Urinary bladder (tissue), 4 donors: ENCODE measurements at places on chromosomes 7 and 10.

DNA sequence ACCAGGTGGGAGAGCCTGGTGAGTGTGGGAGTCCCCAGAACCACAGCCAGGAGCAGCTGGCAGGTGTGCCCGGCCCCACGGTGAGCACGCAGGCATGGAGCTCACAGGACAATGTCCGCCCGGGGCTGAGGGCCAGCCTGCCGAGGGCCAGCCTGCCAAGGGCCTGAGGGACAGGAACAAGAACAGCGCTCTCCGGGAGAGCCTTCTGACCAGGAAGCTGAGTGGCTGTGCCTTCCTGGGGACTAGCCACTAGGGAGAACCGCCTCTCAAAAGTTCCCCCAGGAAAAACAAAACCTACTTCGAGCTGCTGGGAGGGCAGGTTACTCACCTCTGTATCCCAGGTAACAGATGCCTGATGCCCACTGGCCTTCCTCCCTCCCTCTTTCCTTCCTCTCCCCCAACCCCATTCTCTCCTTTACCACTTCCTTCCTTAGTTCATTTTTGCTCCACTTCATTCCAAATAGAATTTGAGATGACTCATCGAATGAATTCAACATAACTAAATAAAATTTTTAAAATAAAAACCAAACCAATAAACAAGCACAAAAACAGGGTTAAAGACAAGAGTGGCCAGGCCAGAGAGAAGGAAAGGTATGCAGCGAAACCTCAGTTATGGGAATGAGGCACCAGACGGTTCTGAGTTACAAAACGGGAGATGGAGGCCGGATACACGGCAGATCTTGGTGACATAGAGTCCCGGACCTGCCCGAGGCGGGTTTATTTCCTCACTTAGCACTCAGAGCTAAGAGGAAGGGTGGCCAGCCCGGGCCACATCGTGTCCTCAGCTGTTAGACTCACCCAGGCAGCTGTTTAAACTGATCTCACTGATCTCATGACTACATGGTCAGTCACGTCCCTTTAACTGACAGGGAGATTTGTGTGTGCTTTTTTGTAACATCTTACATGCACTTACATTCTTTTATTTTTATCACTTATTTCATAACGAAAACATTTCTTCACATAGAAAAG lies 128.5 kb downstream of the TNS3 start:
- no peak for DNase-seq

DNA sequence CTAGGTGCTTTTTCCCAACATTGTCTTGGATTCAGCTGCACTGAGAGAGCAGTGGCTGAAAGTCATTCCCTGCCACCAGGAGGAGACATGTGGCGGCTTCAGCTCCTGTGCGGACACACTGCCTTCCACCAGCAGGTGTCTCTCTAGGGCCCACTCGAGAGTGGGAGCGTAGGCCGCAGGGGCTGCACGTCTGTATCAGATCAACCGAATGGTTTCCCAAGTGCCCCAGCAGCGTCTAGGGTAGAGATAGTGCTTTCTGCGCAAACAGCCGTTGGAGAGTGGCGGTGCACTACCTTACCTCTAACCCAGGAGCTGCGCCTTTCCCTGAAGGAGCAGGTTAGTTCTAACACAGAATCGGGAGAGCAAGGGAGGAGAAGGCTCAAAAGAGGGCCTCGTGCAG lies 31.7 kb downstream of the PAPOLB start:
- peak; percentile 37 for DNase-seq

DNA sequence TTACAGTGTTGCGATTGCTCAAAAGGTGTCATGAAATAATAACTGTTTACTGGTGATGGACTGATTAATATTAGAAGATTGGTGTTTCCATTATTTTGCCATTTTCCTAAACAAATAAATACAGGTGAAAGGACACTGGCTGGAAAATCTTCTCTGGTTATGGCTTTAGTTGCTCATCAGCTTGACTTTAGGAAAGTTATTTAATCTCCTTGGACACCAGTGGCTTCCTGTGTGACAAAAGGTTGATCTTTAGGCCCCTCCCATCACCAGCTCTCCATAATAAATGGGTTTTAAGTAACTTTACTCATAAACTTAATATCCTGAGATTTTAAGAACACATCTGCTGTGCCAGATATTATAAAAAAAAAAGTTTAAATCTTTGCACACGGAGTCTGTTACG lies 737 bp downstream of the CABCOCO1 start:
- DNase-seq = no peak

GRCh38 chr7:94650147-94651051 lies 5.5 kb downstream of the SGCE start:
- no peak for DNase-seq

DNA sequence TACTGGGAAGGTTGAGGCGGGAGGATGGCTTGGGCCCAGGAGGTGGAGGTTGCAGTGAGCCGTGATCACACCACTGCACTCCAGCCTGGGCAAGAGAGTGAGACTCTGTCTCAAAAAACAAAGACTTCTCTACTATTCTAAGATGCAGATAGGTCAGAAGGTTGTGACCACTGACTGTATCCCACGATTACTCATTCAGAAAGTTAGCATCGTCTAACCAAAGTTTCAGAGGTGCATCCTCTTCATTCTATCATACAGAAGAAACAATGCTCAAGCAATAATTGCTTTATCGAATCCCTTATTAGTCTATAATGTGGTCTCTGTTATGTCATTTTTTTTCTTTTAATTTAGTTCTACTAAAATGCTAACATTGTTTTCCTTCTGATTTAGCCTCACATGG lies 348.7 kb upstream of the LRGUK start:
- DNase-seq = no peak

DNA sequence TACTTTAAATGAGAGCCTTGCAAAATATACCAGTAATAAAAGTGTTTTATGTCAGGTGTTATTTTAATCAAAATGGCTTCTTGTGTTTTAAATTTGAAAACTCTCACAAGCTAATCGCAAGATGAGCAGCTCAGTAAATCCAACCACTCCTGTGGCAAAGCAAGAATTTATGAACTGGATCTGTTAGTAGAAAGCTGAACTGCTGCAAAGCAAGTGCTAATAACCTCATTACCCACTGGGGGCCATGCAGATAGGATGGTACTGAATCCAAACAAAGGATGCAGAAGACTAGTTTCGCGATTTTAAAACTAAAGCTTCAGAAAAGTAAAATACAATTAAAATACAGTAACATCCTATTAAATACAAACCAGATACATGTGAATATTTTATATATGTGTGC lies 468.0 kb downstream of the PARD3 start:
- DNase-seq = no peak

DNA sequence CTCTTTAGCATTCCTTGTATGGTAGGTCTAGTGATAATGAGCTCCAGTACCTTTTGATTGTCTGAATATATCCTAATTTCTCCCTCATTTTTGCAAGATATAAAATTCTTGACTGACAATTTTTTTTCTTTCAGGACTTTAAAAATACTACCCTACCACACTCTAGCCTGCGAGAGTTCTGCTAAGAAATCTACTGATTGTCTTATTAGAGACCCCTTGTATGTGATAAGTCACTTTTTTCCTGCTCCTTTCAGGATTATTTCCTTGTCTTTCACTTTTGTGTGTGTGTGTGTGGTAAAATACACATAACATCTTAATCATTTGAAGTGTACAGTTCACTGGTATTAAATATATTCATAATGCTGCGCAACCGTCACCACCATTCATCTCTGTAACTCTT lies 68.7 kb upstream of the PPP1R9A start:
- no peak for DNase-seq

DNA sequence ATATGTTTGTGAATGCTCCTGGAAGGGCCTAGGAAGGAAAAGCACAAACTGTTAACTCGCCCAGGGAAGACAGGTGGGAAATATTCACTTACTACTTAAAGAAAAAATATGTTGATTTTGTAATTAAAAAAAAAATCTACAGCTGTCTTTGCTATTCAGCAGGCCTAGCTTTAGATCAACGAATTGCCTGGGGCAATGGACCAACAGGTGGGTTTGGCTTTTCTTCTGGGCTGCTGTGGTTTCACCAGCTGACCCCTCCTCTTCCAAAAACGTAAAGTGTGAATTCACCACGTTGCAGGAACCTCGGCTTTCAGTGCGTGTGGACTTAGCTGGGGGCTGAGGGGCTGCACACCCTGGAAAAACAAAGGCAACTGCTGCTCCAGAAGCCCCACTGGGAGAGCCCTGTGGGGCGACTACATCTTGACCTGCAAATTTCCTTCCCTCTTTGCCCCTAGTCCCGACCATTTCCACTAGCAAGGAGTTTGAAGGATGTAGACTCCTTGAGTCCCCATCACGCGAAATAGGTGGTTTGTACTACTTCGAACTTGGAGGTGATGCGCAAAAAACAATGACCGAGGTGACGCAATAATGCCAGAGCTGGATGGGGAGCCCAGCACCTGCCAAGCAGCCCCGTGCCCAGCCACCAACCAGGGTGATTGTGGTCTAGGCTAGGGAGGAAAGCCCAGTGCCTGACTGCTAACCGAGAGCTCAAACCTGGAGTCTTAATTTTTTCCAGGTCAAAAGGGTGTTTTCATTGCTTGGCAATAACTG lies 7.4 kb downstream of the PRLHR start:
- DNase-seq = no peak

DNA sequence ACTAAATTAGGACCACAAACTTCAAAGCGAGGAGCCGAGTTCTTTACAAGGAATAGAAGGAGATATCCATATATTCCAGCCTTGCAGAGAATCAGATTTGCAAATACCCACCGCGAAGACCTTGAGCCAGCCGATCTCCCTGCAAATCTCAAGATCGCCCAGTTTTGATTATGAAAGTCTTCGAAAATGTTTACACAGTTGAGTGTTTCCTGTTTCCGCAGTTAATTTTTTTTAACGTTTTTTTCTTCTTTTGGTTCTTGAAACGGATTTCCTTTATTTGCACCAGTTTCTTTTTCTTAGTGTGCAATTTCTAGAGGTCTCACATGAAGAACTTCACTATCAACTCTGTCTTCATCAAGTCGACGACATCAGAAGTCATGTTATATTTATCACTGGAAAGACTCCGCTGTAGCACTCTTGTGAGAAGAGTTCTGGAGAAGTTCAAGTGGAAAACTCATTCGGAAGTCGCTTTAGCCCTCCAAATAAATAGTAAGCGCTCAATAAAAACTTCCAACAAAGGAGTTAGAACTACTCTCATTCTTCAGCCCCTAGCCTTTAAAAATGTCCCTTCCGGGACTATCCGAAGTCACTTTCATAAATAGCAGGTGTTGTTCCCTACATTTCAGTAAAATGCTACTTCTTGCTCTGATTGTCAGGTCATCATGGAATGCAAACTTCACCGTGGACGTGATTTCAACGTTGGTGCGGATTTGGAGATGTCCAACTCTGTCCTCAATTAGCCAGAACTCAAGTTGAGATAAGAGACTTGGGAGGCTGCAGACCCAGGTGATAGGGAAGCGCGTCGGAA lies 11.9 kb upstream of the SPAG6 start:
- DNase-seq = no peak

GRCh38 chr7:26356229-26356628 lies 64.6 kb downstream of the SNX10 start:
- no peak for DNase-seq

DNA sequence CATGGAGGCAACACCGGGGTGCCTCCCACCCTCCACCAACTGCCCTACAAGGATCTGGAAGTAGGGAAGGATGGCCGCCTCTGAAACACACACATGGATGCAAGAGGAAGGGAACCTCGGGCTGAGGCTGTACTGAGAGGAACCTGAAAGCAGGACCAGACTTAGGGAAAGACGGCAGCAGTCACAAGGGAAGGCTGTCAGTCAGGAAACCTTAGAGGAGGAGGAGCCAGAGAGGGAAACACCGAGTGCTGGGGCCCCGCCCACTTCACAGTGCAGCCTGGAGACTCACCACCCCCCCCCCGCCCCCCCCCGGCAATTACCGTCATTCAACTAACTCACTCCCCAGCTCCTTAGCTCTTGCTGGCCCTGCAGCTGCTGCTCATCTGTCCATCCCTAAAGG lies 2.5 kb downstream of the CYREN start:
- DNase-seq = no peak

DNA sequence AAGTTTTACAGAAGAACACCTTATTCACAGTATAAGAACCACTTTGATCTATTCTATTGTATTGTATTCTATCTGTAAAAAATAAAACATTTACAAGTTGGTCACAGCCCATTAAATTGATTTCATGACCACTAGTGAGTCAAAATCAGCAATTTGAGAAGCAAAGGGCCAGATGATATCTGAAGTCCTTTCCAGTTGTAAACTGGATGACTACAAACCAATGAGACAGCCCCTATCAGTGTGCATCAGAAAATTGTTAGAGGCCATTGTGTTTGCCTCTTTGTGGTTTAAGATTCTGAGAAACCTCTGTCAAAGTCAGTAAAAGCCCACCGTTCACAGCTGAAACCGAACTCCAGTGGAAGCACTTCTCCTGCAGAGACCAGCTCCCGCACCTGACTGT lies 54.8 kb downstream of the TBXAS1 start:
- DNase-seq = no peak

DNA sequence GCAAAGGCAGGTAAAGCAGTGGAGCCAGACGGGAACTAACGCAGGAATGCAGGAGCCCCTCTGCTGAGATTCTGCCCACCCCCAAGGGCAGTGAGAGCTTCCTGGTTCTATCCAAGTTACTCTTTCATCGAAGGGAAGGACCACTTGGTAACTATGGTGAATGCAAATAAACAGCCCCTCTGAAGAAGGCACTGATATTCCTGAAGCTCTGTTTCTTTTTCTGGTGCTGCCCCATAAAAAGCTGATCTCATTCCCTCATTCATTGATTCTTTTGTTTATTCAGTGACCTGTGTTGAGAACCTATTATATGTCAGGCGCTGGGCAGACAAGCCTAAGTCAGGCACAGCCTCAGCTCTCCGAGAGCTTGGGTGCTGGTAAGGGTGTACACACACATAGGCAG lies 217.3 kb downstream of the SNX10 start:
- no peak for DNase-seq

GRCh38 chr10:70328018-70328417 lies 44.2 kb upstream of the NPFFR1 start:
- no peak for DNase-seq

DNA sequence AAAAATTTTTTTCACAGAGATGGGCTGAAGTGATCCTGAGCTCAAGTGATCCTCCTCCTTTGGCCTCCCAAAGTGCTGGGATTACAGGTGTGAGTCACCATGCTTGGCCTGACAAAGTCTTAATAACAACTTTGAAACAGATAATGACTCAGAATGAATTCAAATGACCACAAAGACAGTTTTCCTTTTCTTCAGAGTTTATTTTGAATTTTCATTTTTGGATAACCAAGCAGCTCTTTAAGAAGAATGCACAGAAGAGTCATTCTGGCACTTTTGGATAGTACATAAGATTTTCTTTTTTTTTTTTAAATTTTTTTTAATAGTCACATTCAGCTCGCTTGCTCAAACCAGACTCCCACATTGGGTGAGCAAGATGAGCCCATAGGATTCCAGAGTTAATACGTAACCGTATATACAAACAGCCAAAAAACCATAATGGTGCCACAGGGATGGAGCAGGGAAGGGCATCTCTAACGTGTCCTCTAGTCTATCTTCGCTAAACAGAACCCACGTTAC lies 43.0 kb upstream of the NMT2 start:
- no peak for DNase-seq
